ENCODE measurements at places on chromosomes 3 and 15.
A peak's percentile ranks its signal among the peaks of the same experiment; 100 is the strongest.

GRCh38 chr3:141402476-141403171 is 34.3 kb downstream of the ZBTB38 start:
- H3K27me3 ChIP-seq: no peaks in the 10 kb centered on the region
- H3K4me3 ChIP-seq: peak overlapping the region; percentile 74
- DNase-seq: no peak
- peak overlapping the region; percentile 80 for H3K27ac ChIP-seq
- peaks cover 61% of the 10 kb centered on the region for H3K4me1 ChIP-seq

DNA sequence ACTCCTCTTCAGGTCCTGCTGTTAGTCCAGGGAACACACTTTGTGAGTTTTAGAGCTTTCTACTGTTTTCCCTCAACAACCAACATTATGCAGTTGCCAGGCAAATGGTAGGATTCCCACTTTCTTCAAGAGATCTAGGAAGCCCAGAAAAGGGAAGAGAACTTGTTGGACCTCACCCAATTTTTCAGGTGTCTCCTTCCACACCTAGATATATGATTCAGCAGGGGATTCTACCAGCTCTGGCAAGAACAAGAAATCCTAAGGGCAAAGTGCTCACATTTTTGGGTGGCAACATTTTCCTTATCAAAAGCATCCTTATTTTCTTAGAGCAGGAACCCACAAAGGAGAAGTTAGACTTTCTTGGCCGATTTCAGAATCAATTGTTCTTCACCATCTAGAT is 57.4 kb downstream of the PRICKLE2 start:
- peaks cover 39% of the 10 kb centered on the region for H3K4me1 ChIP-seq
- H3K27me3 ChIP-seq: no peaks in the 10 kb centered on the region
- peaks cover 5% of the 10 kb centered on the region for H3K36me3 ChIP-seq
- no peak overlapping the region for H3K4me3 ChIP-seq

DNA sequence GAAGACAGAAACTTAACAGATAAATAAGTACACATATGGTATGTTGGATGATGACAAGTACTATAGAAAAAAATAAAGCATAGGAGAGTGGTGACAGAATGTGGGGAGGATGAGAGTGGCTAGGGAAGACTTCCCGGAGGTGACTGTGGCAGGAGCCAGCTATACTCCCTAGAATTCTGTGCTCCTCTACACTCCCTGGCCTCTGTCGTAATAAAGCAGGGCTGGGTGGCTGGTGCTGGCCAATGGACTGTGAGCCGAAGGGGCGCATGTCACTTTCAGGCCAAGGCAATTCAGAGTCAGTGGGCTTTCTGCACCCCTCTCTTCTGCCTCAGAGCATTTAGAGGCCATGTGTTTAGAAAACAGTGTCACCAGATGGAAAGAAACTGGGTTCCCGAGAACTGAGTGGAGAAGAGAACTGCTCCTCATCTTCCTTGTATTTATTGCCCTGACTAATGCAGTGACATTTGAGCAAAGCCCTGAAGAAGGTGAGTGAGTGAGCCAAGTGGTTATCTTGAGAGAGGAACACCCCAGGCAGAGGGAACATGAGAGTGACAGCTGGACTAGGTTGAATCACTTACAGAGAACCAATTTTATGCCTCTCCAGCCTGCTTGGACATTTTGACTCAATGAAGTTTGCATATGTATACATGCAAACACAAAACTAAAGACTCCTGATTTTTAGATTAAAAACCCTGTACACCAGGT is 5.2 kb upstream of the VPS8 start:
- no peak for DNase-seq
- no peaks in the 10 kb centered on the region for H3K4me1 ChIP-seq
- H3K4me3 ChIP-seq: no peak overlapping the region

DNA sequence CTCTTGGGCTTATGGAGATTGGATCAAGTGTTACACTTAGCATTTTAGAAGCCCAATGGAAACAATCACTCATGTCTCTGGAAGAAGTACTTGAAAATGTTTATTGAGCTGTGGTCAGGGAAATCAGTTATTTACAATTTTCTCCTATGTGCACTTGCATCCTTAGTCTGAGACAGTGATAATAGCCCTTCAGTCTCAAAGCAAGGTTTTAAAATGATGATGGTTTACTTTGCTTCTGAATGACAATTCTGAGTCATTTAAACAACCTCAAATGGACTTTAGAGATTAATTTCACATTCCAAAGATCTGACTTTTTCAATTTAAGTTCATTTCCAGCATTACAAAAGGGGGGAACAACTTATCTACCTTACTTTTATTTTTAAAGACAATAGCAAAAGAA is 20.1 kb downstream of the TIPARP start:
- peaks cover 26% of the 10 kb centered on the region for H3K4me1 ChIP-seq
- no peak overlapping the region for H3K27ac ChIP-seq
- H3K36me3 ChIP-seq: peaks cover 40% of the 10 kb centered on the region

DNA sequence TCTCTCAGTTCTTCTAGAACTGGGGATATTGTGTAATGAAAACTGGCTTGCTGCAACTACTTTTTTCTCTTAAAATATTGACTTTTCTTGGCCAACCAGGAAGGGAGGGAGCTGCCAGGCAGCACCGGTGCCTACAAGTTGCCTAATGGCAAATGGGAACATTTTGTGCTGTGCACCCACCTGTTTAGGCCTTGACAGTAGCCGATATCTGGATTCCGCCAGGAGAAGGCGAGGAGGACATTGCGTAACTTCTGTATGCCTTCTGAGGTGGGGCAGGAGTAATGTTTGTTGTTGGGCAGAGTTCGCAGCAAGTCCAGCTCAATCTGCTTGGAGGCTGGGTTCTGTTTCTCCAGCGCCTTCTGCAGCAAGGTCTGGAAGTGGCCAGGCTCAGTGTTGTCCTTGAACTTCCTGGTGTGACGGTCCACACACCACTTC is 64.9 kb downstream of the TBC1D2B start:
- no peak for DNase-seq
- peaks cover 9% of the 10 kb centered on the region for H3K36me3 ChIP-seq
- H3K4me3 ChIP-seq: no peak overlapping the region
- H3K27me3 ChIP-seq: no peaks in the 10 kb centered on the region

DNA sequence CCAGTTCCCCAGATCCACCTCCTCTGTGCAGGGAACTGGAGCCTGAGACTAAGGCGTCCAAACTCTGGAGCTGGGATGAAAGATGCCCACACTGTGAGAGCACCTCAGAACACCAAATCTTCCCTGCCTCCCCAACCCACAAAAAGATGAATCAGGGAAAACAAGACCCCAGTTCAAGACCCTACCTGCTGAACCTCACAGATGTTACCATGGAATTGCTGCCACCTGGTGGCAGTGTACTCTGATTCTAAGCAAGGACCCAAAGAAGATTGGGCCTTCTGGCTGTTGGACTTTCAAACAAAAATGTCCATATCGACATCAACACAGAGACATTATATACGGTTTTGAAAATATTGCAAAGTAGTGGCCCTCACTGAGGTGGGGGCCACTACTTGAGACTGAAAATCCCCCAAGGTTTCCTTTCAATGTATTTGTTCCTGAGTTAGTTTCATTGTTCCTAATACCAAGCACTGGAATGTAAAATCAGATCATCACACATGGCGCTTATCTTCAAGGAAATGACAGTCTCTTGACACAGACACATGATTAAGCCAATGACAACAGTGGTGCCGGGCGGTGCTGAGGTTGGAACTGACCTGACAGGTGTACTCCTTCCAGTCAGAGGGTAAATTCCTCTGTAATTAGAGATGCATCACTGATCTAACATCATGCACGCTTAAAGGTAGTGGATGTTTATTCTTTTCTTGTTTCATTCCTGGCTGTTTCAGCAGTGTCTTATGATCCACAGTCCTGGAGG is 67.6 kb downstream of the SLC6A11 start:
- H3K4me1 ChIP-seq: peaks cover 22% of the 10 kb centered on the region
- no peaks in the 10 kb centered on the region for H3K27me3 ChIP-seq
- no peak for DNase-seq
- no peaks in the 10 kb centered on the region for H3K36me3 ChIP-seq

DNA sequence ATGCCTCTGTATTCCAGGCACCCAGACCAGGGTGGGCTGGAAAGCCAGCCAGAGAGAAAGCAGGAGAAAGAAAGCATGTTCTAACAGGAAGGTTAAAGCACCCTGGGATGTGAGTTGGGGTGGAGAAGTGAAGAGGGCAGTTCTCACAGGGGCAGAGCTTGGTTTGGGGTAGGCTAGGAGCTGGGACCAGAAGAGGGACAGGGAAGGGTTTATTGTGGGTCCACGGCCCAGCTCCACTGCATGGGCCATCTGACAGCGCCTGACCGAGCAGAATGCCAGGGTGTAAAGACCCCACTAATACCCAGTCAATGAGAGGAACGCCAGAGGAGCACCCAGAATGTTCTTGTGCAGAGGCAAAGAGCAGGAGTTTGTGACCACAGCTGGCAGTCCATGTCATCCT is 27.1 kb upstream of the MAGEF1 start:
- H3K27ac ChIP-seq: peak overlapping the region; percentile 80
- peaks cover 47% of the 10 kb centered on the region for H3K4me1 ChIP-seq
- no peak overlapping the region for H3K4me3 ChIP-seq
- no peaks in the 10 kb centered on the region for H3K36me3 ChIP-seq

DNA sequence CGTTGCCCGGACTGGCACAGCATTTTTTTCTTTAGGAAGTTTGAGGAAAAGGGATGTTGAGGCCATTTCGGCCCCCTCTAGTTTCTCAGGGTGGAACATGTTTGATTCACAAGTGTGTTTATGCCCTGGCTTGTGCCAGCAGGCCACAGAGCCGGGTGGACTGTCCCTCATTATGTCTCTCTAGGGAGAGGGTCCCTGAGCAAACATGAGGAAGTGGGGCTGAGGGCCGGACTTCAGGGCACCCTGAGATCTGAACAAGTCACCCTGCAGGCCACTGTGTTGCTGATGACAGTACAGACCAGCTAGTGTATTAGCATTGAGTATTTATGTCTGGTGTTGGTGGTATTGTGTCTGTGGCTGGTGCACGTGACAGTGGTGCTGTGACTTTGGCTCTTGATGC is 34.9 kb downstream of the RNU5B-1 start:
- H3K4me1 ChIP-seq: no peaks in the 10 kb centered on the region
- no peak overlapping the region for H3K4me3 ChIP-seq
- peaks cover 23% of the 10 kb centered on the region for H3K27me3 ChIP-seq
- H3K36me3 ChIP-seq: no peaks in the 10 kb centered on the region
- DNase-seq: no peak

DNA sequence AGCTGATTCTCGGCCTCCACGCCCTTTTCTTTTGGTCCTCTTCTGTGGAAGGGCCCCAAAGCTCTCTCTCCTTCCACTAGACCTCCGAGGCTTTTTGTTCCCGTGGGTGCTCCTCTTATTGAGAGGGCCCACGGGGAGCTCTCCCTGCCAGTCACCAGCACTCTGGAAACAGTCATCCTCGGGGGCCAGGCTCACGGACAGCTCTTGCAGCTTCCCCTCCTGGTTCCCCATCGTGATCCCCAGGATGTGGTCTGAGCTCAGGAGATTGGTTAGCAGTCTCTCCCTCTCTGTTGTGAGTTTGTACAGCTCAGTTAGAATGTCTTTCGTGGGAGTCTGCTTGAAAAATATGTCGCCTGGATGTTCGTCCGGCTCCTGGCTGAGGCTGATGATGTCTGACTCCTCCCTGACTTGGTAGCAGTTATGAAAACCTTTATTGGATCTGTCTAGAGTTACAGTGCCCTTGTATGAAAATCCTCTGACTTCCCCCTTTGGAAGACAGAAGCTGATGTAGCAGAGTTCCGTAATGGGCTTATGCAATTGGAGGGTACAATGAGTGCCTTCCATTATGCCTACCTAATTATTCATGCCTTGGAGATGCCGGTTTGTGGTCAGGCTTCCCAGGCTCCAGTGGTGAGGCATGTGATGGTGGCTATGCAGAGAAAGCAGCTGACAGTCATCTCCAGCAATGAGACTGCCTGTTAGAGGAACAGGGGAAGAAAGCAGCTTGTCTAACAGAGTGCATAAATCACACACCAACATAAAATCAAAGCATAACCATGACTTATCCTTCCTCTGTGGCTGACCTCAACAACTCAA is 40.0 kb downstream of the FMN1 start:
- H3K4me1 ChIP-seq: peaks cover 6% of the 10 kb centered on the region
- no peaks in the 10 kb centered on the region for H3K27me3 ChIP-seq
- DNase-seq: peak; percentile 21
- H3K36me3 ChIP-seq: no peaks in the 10 kb centered on the region

DNA sequence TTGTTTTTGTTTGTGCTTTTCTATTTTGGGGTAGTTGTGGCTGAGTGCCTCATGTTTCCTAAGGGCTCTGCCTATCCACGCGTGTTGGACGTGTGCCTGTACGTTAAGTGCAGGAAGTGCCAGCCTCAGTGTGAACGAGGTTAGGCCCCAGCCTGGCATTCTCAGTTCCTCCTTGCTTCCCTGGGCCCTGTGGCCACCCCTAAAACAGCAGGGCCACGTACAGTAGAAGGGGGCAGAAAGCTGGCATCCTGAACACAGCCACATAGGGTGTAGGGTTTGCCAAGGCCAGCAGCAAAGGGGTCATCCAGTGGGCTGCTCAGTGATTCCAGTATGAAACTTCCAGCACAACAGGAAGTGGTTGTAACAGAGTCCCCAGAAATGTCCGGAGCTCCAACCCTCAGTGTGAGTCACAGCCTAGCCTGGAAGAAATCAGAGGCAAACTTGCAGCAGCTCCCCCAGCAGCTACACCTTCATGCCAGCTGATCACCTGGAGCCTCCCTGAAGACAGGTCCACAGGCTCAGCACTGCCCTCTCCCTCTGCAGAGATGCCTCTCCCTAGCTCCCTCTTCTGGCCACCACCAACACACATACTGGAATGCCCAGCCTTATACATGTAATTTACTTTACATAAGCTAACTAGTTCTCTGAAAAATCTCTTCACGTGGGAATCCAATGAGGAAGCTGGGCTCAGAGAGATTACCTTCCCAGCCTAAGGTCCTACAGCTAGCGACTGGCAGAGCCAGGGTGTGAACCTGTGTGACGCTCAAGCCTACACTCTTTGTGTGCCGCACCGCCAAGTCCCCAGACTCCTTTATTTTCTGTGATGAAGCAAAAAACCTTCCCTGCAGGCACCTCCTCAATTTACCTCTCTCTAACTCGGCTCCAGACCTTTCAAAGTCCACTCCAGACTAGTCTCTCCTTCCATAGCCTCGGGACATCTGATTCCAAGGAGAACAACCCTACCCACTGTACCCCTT is 26.6 kb downstream of the ILDR1 start:
- peaks cover 27% of the 10 kb centered on the region for H3K4me1 ChIP-seq
- H3K27ac ChIP-seq: peak overlapping the region; percentile 52
- no peaks in the 10 kb centered on the region for H3K36me3 ChIP-seq
- H3K27me3 ChIP-seq: no peaks in the 10 kb centered on the region

DNA sequence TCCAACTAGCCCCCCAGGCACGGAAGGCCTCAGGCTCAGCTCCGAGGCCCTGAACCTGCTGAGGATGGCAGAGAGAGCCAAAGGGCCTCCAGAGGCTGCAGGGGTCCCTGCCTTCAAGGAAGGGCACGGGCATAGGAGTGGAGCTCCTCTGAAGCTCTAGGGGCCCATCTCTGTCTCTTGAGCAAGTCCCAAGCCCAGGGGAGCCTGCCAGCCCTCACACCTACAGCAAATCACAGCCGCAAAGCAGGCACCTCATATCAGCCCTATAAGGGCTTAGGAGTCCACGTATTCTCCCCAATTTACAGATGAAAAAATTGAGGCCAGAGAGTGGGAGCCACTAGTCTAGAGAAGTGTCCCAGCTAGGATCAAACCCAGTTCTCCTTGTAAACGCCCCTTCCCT is 14.2 kb downstream of the PSTPIP1 start:
- H3K27ac ChIP-seq: no peak overlapping the region
- no peaks in the 10 kb centered on the region for H3K36me3 ChIP-seq
- H3K4me1 ChIP-seq: peaks cover 9% of the 10 kb centered on the region
- DNase-seq: no peak
- H3K27me3 ChIP-seq: no peaks in the 10 kb centered on the region

GRCh38 chr3:9198261-9198660 is 51.2 kb downstream of the SRGAP3 start:
- H3K36me3 ChIP-seq: no peaks in the 10 kb centered on the region
- H3K4me1 ChIP-seq: peaks cover 14% of the 10 kb centered on the region
- no peaks in the 10 kb centered on the region for H3K27me3 ChIP-seq
- no peak for DNase-seq
- H3K27ac ChIP-seq: no peak overlapping the region

Measured in keratinocyte (primary cell).